Activated gamma-delta T cell (primary cell): ENCODE measurements at places on chromosomes 3 and 15.

DNA sequence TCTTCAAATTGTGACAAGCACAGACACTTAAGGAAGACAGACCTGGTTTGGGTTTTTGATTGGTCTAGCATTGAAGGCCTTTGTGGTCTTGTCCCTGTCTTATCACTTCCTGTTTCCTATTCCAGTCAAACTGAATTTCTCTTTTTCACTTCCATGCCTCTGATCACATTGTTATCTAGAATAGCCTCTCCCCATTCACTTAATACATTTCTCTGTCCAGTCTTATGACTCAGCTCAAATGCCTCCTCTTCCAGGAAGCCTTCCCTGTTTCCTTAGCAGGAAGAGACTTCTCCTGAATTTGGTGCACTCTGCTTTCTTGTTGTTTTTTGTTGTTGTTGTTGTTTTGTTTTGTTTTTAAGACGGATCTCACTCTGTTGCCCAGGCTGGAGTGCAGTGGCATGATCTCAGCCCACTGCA is 45.5 kb downstream of the LIMD1 start:
- no peak for DNase-seq

GRCh38 chr3:43254125-43254524 is 32.2 kb upstream of the SNRK start:
- no peak for DNase-seq

- no peak for DNase-seq
Measured at GRCh38 chr3:157420606-157421130, 16.0 kb upstream of the PTX3 start.

DNA sequence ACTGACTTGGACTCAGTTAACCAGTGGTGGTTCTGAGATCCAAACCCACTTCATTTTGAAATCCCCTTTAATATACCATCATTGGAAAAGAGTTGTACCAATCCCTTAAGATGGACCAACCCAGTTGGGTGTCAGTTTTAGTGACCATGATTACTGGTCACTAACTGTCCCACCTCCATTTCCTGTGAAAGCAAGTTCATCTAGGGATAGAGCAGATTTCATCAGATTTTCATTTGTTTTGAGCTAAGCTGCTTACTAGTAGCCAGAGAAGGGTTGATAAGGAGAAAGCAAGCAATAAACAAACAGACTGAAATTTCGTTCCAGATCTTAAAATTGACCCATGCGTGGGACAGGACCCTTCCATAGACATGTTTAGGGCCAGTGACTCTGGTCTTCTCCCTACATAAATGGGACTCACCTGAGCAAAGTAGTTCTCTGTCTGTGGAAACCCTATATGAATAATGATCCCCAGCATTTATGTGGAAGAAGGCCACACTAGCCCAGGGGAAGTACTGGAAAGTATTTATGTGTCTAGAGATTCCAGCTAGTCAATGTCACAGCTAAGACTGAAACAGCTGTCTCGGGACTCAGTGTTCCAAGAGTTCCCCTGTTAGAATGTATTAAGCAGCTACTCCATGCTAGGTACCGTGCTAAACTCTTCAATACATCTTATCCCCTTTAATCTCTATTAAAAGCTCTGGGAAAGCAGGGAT is 196.0 kb upstream of the BCL6 start:
- no peak for DNase-seq

GRCh38 chr3:71099997-71100719 is 483.4 kb downstream of the FOXP1 start:
- DNase-seq = no peak

DNA sequence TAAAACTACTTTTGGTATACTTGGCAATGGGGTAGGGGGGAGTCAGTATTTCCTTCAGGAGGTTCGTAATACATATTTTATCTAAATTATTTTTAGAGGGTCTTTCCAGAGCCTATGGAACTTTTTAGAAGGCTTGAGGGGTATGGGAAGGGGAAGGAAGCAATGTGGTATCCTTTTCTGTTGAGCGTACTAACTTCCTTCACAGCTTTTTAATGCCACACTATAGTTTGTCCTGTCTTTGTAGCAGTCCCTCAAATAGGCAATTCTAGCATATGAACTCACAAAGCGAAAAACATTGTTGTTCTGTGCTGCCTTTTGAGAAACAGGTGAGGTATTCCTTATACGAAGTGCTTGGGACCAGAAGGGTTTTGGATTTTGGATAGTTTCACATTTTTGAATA is 22.3 kb upstream of the P2RY13 start:
- DNase-seq = no peak

DNA sequence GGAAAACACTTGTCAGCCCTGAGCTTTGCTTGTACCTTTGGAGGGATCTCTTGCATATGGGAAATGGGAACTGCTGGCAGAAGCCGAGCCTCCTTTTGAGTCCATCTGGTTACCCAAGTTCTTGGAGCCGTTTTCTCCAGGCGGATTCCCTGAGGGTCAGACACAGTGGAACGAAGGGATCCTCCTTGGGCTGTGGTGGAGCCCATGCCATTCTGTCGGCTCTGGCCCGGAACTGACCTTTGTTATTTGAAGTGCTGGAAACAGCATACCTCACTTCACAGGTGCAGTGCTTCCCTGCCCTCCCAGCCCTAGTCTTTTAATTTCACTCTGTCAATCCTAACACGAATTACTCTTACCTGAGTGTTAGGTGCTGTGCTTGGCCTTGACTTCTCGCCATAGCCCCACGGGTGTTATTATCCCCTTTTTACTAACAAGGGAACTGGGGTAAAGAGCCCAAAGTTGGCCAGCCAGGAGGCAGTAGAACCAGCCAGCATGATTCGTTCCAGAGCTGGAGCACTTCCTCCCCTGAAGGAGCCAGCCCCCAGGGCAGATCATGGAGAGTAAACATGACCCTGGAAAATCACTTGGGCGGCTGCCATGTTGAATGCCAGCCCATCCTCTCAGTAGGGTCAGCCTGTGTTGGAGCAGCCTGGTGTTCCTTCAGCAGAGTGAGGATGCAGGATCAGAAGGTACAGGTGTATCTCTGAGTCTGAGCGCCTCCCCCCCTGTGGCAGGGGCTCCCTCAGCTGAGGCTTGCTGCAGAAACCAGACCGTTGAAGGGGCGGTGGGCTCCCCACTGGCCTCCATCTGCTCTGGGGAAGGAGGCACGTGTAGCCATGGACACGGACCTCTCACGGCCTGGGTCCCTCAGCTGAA is 143.2 kb downstream of the DNAJB8 start:
- DNase-seq = no peak

- DNase-seq = peak; percentile 47
Measured at GRCh38 chr3:127673191-127674100, 694 bp downstream of the ABTB1 start.

DNA sequence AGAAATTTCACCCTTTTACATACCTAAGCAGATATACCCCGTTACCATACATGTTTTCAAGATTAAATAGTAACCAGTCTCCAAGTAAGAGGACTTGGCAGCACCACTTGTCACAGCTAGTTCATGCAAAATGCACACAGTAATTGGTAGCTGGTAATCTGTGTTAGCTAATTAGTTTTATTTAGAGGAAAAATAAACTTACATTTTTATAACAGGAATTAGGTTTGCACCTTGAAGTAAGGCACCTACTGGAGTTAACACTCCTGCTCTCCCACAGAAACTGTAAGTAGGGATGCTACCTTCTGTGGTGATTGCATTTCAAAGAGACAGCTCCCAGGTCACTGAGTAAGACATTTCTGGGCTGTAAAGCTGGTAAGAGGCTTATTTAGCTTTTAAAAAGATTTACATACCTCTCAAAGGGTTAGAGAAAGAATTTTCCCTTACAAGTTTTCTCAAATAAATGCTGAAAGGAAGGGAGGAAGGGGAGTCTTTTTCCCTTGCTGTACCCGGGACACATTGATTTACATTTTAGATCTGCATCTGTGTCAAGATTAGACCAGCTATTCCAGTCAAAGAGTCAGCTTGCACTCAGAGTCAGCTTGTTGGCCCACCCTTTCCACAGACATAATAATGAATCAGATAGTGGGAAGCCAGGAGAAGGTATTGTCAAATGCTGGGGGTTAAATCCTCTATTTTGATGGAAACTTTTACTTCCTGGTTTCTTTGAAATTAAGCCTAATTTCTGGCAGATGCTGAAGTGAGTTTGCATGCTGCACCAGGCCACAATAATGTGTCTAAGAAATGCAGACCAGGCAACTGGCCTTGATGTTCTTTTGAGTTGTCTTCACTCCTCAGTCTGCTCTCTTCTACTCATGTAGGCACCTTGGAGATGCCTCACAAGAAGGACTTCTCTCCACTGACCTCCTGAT is 77.6 kb upstream of the CHD2 start:
- no peak for DNase-seq

- DNase-seq = no peak
Measured at GRCh38 chr3:134237454-134238145, 13.1 kb downstream of the RYK start.

- no peak for DNase-seq
Measured at GRCh38 chr3:129745253-129745652, 138.8 kb upstream of the PLXND1 start.

DNA sequence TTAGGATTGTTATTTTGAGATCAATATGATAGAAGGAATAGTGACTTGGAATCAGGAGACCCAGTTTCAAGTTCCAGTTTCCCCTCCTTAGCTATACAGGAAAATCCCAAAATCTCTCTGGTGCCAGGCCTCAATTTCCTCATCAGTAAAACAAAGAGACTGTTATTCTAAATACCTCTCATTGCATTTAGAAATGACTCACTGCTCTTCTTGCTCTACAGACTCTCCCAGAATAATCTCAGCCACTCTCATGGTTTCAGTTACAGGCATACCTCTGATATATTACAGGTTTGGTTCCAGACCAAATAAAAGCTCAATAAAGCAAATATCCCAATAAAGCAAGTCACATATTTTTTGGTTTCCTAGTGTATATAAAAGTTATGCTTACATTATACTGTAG is 28.3 kb downstream of the IMPG2 start:
- no peak for DNase-seq

DNA sequence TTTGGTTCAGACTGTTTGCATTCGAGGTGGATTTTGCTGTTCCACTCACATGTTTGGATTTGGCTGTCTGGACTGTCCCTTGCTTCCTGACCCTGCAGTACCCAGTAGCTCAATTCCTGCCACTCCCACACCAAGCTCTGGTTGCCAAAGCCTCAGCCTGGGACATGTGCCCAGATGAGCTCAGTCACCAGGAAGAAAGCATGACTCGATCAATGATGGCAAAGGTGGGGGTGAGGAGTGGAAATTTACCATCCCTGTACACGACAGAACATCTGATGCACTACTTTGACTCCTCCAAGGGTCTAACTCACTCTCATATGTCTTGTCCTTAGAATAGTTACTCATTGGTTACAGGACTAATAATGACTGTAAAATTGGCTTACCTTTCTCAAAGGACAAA is 45.2 kb downstream of the ZNF385D start:
- no peak for DNase-seq

GRCh38 chr3:53144446-53144845 is 14.2 kb upstream of the RFT1 start:
- DNase-seq = no peak

GRCh38 chr15:73518180-73518862 is 75.4 kb downstream of the REC114 start:
- no peak for DNase-seq

DNA sequence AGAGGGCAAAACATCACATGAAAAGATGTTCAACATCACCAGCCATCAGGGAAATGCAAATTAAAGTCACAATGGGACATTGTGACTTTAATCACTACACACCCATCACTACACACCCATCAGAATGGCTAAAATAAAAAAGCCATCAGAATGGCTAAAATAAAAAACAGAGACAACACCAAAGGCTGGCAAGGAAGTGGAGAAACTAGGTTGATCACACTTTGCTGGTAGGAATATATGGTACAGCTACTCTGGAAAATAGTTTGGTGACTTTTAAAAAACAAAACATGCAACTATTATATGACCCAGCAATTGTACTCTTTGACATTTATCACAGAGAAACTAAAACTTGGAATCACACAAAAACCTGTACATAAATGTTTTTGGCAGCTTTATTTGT is 15.1 kb upstream of the ABHD5 start:
- no peak for DNase-seq

DNA sequence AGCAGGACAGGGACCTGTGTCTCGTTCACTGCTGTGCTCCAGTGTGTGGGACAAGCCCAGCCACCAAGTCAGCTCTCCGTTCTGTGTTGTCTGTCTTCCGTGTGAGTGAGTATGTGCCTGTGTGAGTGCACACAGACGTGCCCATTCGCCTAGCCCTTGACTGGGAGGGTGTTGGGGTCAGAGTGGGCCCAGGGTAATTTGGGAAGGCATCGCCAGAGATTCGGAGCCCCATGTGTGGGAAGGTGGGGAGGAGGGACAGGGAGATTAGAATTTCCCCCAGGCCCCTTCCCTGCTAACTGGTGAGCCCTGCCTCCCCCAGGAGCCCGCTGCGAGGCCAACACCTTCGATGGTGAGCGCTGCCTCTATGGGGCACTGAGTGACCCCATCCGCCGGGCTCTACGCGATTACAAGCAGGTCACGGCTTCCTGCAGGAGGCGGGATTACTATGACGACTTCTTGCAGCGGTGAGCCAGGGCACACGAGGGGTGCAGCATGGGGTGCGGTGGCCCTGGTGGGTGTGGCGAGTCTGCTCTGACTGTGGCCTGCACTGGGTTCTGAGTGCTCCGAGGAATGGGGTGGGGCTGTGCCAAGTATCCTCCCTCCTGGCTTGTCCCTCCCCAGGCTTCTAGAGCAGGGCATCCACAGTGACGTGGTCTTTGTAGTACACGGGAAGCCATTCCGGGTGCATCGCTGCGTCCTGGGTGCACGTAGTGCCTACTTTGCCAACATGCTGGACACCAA is 3.1 kb downstream of the ABTB1 start:
- DNase-seq = no peak

DNA sequence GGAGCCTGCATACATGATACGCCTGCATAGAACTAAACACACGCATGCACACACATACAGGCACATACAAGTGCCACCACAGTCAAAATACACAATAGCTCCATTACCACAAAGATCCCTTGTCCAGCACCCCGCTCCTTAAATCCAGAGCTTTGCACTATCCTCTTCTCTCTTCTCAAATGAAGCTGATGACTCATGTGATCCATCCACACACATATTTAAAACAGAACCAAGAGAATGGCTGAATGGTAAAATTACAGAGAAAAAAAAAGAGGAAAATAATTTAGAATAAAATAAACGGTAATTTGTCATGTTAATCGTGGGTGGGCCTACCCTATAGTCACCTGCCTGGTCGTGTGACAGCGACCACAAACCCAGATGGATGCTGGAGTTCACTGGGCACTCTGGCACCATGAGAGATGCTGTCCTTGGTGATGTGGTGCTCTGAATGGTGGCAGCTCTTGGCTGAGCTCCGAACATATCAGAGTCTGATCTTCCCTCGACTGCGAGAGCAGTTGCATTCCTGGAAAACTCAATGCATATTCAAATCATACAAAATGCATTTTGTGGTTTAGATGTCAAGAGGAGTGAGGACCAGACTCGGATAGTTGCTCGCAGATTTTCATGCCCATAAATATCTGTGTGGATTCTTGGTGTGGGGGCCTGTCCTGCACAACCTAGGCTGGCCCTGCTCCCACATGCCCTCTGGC is 8.9 kb downstream of the IQSEC1 start:
- DNase-seq = no peak

GRCh38 chr3:160739079-160739478 is 17.0 kb upstream of the PPM1L start:
- DNase-seq = no peak
